NCI-H524 (cell line): ENCODE measurements at places on chromosomes 2 and 18.
A peak's percentile ranks its signal among the peaks of the same experiment; 100 is the strongest.

DNA sequence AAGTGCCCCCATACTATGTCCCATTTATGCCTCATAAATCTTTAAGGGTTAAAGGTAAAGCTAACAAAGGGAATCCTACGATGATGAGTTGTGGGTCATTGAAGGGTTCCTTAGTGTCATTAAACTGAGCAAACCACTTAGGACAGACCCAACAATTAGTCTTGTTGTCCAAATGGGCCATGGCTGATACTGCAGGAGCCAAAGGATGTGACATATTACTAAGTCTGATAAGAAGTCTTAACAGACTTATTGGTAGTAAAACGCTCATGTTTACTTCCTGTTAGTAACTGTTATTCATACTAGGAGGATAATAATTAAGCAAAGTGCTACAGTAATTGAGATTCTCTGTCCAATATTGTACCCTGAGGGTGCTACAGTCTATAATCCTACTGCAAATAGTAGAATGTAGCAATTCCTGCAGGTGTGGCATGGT lies 96.8 kb downstream of the PTPN4 start:
- no peak for DNase-seq

- no peak for DNase-seq
Measured at GRCh38 chr2:98295721-98296414, 50.4 kb upstream of the CNGA3 start.

- no peak for DNase-seq
Measured at GRCh38 chr18:36783792-36784191, 45.0 kb downstream of the TPGS2 start.

- no peak for DNase-seq
Measured at GRCh38 chr18:23689616-23690504, 607 bp downstream of the LAMA3 start.

DNA sequence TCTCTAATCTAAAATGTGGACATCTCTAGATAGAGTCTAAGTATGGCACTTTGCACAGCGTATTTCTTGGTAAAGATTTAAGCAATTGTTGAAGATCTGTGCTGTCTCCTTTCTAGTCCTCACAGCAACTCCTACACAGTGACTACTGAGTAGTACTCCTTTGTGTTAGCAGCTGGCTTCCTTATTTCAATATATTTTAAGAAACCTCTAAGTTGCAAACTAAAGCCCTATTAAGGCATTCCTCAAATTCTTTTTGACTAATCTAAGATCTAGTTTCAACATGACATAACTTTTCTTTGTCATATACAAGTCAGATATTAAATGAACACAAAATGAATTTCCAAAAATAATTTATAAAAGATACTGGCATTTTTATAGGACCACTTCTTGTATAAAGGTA lies 121.8 kb upstream of the DNAJC10 start:
- no peak for DNase-seq

DNA sequence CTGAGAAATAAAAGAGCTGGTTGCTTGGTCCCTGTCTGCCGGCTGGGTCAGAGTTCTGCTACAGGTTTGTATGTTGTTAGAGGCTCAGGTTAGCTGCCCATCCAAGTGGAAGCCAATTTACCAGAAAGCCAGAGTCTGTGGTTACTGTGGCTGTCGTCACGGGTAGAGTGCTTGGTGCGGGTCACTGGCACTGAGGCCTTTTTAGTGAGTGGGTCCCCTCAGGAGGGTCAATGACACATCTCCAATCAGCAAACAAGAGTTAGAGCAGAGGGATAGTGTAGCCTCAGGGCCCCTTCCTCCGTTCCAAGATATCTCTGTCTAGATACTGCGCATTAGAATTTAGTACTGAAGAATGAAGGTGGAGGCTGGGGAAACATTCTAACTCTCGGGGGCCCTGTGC lies 41.2 kb downstream of the CTIF start:
- DNase-seq: no peak

DNA sequence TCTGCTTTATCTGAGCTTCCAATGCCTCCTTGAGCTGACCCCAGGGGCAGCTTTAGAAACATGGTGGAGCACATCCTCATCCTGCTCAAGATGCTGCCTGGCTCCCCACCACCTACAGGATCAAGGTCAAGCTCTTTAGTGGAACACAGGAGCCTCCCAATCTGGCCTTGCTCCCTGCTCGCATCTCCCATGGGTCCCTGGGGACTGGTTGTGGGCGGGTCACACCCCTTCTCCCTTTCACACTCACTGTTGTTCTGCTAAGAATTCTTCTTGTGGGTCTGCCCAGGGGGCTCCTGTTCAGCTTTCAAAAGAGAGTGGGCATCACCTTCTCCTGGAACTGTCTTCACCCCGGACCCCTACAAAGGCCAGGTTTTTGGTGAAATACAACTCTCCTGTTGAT lies 8.4 kb upstream of the NT5DC4 start:
- DNase-seq: no peak

DNA sequence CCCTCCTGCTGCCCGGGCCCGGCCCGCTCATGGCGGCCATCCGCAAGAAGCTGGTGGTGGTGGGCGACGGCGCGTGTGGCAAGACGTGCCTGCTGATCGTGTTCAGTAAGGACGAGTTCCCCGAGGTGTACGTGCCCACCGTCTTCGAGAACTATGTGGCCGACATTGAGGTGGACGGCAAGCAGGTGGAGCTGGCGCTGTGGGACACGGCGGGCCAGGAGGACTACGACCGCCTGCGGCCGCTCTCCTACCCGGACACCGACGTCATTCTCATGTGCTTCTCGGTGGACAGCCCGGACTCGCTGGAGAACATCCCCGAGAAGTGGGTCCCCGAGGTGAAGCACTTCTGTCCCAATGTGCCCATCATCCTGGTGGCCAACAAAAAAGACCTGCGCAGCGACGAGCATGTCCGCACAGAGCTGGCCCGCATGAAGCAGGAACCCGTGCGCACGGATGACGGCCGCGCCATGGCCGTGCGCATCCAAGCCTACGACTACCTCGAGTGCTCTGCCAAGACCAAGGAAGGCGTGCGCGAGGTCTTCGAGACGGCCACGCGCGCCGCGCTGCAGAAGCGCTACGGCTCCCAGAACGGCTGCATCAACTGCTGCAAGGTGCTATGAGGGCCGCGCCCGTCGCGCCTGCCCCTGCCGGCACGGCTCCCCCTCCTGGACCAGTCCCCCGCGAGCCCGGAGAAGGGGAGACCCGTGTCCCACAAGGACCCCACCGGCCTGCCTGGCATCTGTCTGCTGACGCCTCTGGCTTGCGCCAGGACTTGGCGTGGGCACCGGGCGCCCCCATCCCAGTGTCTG lies 767 bp downstream of the RHOB start:
- DNase-seq: peak; percentile 58

GRCh38 chr2:16628314-16628713 lies 37.3 kb downstream of the CYRIA start:
- no peak for DNase-seq

GRCh38 chr2:209331291-209331844 lies 92.5 kb upstream of the MAP2 start:
- peak; percentile 21 for DNase-seq

- no peak for DNase-seq
Measured at GRCh38 chr18:48134609-48135008, 204.2 kb upstream of the SMAD2 start.
